ENCODE measurements at places on chromosomes 13 and 19.

DNA sequence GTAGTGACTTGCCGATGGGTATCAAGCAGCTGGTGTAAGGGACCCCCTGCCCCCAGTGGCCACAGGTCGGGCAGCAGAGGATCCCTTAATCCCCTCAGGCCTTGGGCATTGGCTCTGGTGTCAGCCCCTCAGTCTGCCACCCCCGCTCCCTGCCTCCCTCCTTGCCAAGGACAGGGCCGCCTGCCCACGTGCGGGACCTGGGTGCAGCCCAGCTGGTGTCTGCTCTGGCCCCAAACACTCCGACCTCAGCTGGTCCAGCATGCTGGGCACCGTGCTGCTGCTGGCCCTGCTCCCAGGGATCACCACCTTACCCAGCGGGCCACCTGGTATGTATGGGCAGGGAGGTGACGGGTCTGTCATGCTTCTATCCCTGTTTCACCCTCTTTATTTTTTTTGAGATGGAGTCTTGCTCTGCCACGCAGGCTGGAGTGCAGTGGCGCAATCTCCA, at the start of gene TGFBR3L:
TGFBR3L (plus strand) TSS at position 233 of the 448 bp plus-strand sequence.
- DNase-seq, result no peak

- DNase-seq, result no peak
These were observed 218.6 kb downstream of the FOXO1 start for GRCh38 chr13:40447857-40448256.

DNA sequence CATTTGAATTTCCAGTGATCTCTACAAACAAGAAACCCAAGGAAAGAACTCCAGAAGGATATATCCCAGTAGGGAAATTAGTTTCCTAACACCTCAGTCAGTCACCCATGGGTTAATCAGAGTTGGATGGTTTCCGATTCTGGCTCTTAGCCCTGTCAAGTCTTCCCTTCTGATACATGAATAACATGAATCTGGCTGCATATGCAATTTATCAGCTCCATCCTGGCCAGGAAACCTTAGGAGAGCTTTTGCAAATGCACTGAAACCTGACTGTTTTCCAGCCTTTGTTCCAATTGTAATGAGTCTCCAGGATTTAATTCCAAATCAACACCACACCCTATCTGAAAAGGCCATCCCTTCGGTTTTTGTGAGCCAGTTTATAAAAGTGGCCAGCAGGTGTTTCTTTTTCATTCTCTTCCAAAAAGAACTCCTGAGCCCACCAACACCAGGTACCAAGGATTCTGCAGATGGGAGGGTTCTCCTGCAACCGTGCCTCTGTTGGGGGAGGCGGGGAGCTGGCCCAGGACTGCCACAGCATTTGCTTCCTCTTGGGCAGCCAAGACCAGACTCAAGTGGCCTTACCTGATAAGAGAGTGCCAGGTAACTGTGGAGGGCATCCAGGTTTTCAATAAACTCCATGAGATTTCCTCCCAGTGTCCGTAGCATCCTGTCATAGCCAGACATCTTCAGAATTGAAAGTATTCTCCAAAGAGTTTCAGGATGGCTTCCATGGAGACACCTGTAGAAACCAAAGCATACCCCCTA, 77.5 kb downstream of the C13orf42 start:
- no peak for DNase-seq

DNA sequence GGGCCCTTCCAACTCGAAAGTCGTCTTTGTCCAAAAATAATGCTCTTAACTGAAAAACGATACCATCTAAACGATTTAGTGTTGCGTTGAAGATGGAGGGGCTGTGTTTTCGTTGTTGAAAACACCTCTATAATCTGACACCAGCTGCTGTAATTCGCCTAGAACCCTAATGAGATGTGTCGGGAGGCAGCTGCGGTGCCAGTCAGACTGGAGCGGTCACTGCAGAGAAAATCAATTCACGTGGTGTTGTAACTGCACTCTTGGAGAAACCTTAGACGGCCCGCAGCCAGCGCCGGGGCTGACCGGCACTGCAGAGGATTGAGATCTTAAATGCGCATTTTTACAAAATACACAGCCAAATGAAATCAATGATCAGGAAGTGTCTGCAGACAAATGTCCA, 339.1 kb downstream of the ZNF536 start:
- no peak for DNase-seq

- DNase-seq, result no peak
These were observed 374.5 kb upstream of the NBEA start for GRCh38 chr13:34567597-34567996.

DNA sequence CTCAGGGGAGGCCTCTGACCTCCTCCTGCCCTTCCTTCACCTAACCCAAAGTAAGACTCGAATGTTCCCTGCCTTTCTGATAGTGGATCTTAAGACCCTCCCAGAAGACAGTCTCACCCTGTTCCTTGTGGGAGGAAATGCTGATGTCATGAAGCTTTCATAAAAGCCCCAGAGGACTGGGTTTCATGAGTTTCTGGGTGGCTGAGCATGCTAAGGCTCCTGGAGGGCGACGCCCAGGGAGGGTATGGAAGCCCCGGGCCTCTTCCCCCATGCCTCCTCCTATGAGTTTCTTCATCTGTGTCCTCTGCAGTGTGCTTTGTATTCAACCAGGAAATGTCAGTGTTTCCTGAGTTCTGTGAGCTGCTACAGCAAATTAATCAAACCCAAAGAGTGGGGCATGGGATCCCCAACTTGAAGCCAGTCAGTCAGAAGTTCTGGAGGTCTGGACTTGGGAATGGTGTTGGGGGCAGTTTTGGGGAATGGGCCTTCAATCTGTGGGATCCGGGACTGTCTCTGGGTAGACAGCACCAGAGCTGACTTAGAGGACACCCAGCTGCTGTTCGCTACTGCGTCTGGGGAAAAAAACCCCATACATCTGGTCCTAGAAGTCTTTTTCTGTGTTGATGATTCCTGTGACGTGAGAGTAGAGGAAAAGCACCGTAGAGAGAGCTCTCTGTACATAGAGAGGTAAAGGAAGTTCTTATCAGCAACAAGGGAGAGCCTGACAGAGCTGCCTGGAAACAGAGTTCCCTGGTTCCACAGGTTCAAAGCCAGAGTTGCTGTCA, 2.0 kb upstream of the LILRB2 start:
- no peak for DNase-seq

DNA sequence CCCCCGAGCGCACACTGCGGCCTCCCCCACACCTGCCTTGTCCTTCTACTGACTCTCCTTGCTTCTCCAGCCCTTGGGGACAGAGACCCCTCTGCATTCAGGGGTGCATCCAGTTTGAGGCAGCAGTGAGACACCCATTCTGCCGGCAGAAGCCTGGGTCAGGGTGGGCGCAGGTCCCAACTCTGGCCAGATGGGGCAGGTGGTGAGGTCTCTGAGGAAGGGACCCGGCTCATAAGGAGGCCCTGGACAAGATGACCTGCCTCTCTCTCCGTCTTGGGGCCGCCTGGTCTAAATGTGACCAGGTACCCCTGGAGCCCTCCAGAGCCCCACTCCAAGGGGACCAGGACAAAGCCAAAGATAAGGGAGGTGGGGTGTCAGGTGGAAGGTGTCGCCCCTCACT, 6.1 kb downstream of the CHERP start:
- DNase-seq, result no peak

GRCh38 chr19:49802836-49803528, 10.1 kb downstream of the FUZ start:
- DNase-seq, result no peak
